ENCODE measurements at places on chromosomes 4 and X.

DNA sequence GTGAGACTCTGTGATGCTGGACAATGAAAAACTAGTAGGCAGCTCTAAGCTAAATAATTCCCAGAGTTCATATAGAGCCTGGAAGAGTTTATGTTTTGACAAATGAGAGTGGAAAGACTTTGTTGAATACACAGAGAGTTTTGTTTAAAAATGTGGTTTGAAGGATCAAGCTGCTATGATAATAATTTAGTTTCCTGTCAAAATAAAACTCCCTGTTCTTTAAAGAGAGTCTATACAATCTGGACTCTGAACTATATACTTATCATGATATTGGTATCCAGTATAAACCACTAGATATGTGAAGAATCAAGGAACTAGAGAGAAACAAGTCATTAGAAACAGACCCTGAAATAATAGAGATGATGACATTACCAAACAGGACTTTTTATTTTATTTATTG lies 158.6 kb downstream of the C4orf33 start:
- DNase-seq = no peak

DNA sequence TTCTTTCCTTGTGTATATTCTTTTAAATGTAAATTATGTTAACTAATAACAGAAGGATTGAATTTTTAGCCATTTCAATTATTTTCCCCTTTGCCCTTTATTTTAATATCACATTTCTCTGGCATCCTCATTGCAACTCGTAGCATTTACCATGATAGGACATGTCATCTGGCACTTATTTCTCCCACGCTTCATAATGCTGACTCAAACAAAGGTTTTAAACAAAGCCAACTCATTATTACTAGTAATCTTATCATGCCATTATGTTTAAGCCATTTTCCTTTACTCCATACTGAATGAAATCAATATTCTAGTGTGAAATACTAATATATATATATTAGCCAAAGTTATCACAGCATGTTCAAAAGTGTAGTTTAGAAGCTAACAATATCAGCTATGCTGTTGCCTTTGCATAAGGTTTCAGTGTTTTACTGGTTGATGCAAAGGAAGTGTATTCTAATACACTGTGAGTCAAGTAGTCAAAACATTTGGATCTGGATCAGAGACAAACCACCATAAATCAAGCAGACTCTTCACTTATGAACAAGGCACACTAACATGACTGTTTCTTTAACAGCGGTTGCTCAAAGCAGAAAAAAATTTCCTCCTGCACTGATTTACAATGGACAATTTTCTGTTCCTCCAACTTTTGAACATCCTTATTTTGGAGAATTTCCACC lies 281.6 kb downstream of the SLC7A11 start:
- no peak for DNase-seq

GRCh38 chrX:41720125-41720779 lies 3.7 kb upstream of the GPR82 start:
- DNase-seq = no peak

GRCh38 chr4:41880840-41881831 lies 54.1 kb upstream of the TMEM33 start:
- no peak for DNase-seq

DNA sequence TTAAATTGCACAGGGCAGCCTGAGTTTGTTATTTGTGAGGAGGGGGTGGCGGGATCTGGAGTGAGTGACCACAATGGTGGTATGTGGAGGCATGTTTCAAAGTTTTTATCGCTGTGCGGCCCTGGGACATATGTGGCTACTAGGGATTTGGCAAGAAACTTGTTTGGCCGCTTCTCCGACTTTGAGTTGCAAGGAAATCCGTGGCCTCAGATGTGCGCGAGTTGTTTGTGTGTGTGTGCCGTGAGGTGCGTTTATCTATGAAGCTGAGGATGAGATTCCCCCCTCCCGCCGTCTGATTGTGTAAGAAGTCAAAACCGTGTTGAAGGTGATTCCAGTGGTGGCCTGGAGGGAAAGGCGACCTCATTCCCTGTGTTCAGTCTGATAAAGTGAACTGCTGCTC lies 1.4 kb downstream of the JADE3 start:
- DNase-seq = no peak

GRCh38 chr4:185318679-185319078 lies 77.0 kb downstream of the LRP2BP start:
- no peak for DNase-seq

DNA sequence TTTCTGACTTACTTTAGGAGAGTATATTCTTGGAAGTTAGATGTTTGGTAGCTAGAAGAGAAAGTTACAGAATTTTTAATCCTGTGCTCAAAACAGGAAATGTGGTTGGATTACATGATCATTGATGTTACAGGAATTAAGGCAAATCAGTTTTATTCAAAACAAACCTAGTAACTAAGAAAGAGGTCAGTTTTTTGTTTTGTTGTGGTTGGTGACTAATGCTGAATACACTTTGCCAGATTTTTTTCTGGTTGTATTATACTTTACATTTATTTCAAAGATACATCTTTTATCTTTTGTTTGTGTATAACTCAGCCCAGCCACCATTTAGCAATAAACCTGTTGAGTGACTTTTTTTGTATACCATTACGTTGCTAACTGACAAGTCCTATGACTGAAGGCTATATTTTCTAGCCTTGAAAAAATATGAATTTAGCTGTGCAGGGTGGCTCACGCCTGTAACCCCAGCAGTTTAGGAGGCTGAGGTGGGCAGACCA lies 116.7 kb downstream of the KLHL8 start:
- no peak for DNase-seq

DNA sequence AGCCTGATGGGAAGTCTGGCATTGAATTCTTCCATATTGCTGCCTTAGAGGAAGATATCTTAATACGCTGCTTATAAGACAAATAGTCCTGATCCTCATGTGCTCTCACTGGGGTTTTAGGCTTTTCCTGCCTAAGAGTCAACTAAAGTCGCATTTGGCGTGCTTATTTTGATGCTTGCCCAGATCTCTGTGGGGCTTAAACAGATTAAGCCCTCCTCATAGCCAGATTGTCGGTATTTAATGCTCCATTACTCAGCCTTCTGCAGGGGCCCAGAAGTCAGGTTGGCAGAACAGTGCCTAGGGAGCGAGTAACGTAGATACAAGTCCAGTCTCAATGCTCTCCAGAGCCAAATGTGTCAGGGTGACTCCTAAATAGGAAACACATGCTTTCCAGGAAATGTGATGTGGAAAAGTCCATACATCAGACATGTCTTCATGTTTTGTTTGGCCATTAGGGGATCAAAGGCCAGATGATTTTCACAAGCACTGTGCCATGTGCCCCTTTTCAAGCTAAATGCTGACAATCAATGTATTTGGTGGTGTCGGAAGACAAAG lies 262.8 kb downstream of the PRDM5 start:
- DNase-seq = no peak

GRCh38 chr4:147157860-147158701 lies 212.4 kb upstream of the TTC29 start:
- DNase-seq = no peak

- no peak for DNase-seq
Observed at GRCh38 chr4:109977854-109978501, 65.3 kb downstream of the EGF start.

- no peak for DNase-seq
Observed at GRCh38 chr4:121789455-121789854, 11.7 kb upstream of the EXOSC9 start.

DNA sequence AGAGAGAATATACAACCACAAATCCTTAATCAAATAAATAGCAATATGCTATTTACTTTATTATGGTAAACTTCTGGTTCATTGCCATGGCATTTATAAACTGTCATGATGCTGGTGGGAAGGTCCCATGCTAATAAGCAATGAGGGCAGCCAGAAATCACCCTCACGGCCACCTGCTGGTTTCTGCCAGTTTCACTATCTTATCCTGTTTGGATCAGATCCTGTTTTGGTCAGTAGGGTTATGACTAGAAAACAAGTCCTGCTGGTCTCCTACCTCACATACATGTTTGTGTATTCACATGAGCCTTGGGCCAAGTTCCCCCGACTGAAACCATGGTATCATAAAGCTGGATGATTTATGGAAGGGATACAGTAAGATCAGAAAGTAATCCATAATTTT lies 28.1 kb downstream of the XAGE5 start:
- no peak for DNase-seq

DNA sequence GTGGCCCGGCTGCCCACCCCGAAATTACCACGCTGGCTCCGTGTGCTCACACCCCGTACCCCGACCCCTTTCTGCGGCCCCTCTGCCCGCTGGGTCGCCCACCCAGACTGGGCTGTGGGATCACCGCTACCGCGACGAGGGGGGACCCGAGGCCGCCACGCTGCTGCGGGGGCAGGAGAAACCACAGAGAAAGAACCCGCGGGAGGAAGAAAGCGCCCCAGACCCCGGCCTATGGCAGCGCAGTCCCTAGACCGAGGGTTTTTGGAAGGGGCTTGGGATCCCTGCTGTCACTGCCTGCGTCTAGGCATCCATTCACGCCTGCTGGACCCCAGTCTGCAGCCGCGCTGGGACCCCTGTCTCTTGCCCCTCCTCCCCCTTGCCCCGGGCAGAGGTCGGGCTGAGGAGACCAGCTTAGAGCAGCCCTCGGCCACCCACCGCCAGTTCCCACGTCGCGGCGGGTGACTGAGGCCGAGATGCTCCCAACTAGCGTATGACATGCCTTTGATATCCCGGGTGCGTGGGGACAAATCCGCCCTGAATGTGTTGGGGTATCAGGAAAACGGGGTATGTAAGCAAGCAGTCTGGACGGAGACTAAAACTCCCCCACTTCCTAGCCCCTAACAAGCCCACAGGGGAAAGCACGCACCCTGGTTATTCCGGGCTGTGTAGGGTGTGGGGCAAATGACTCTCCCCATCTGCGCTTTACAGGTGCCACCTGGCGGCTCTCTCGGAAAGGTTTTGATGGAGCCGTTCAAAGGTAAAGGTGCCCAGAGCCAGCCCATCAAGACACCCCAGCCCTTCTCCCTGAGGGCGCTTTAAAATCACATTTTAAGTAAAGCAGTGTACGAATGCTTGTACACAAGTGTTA lies 862 bp upstream of the INPP4B start:
- peak; percentile 65 for DNase-seq
